H1 (cell line): ENCODE measurements at places on chromosomes 4 and X.

- DNase-seq = no peak
Measured at GRCh38 chrX:148422526-148422925, 77.9 kb upstream of the AFF2 start.

GRCh38 chrX:39261446-39262147 lies 460.3 kb downstream of the MID1IP1 start:
- no peak for DNase-seq

GRCh38 chrX:21683941-21684340 lies 25.8 kb upstream of the KLHL34 start:
- DNase-seq = no peak

DNA sequence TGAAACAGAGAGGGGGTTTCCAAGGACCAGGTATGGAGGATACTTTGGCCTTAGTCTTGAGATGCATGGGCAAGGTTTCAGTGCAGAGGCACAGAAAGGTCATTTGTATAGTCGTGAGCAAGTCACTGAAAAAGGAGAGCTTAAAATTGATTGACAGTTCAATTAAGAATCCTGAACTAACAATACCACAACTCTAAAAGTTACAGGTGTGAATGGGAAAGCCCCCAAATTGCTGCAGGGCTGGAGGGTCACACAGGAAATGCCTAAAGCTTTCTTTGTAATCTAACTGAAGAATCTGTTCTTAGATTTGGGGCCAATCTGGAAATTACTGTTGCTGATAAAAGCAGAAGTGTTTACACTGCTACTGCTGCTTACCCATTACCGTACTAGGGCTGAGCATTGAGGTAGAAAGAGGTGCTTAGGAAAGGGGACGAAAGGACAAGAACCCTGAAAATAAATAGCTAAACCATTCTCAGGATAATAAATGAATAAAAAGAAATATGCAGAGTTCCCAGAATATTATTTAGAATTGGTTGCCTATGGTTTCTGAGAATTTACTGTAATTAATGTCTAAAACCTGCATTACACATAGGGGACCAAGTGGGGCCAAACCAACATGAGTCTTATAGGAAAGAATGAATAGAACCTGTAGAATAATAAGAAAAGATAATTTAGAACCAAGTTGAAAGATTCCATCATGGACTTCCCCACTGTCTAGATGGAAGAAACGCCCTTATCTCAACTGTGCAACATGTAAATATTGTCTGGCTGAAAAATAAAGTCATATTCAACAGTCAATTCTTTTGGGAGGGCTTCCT lies 91.9 kb upstream of the PPP1R2C start:
- DNase-seq = no peak

GRCh38 chr4:84490663-84491062 lies 8.4 kb downstream of the NKX6-1 start:
- DNase-seq = no peak

GRCh38 chrX:37361596-37361995 lies 12.4 kb downstream of the PRRG1 start:
- no peak for DNase-seq

DNA sequence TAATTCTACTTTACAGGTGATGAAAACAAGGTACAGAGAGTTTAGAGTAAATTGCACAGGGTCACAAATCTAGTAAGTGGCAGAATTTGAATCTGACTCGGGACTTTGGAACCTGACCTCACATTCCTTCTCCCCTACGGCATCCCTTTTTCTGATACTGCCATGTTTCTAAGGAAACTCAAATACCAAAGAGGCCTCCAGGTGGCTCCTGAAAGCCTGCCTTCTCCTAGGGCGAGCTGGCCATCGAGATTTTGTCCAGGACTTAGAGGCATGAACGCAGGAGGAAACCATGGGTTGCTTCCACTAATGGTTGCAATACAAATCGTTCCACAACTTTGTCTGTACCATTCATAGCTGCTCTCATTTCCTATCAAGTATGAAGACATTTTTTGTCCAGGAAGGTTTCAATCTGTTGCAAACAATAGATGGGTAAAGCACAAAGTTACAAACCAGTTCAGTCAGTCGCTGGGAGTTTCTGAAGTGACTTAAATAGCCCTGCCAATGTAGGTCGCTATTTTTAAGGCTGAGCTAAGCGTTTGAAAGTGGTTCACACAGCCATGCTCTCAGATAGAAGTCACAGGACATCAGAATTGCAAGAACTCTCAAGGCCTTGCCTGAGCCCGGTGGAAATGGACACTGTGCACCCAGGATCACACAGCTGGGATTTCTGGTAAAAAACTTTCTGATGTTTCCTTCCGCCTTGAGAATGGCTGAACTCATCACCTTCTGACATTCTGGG lies 296.6 kb upstream of the PRPS2 start:
- DNase-seq = no peak

DNA sequence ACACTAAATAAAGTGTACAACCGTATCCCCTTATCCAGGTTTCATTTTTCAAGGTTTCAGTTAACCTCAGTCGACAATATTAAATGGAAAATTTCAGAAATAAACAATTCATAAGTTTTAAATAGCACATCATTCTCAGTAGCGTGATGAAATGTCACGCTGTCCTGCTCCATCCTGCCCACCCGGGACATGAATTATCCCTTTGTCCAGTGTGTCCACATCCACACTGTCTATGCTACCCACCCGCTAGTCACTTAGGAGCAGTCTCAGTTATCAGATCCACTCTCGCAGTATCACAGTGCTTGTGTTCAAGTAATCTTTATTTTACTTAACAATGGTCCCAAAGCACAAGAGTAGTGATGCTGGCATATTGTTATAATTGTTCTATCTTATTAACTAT lies 54.7 kb downstream of the FRYL start:
- DNase-seq = no peak

DNA sequence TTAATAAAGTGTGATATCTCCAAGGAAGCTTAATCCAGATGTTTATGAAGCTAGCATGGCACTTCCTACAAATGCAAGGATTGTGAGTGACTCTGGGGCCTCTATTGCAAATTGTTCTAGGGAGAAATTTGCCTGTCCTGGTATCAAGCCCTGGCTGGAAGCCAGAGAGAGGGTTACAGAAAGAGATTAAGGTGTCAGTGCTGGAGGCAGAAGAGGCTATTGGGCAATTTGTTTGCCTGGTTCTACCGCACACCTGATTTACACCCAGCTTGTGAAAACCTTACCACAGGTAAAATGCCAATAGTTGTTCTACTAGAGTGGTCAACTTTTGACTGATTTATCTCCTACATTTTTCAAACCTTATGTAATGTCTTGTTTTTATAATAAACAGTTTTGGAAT lies 186.7 kb upstream of the FAT1 start:
- no peak for DNase-seq

- no peak for DNase-seq
Measured at GRCh38 chr4:153409412-153409811, 56.7 kb upstream of the TMEM131L start.

- no peak for DNase-seq
Measured at GRCh38 chr4:186449954-186450353, 105.4 kb downstream of the MTNR1A start.

- DNase-seq = no peak
Measured at GRCh38 chr4:23412701-23413100, 477.1 kb downstream of the PPARGC1A start.

DNA sequence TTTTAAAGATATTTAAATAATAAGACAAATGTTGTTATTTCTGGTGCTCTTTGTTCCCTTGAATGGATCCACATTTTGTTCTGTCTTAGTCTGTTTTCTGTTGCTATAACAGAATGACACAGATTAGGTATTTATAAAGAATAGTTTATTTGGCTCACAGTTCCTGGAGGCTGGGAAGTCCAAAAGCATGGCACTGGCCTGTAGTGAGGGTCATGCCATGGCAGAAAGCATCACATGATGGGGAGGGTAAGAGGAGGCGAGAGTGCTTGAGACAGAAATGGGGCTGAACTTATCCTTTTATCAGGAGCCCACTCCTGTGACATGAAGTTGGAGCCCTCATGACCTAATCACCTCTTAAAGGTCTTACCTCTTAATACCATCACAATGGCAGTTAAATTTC lies 38.2 kb downstream of the KIAA0232 start:
- DNase-seq = no peak

- peak; percentile 31 for DNase-seq
Measured at GRCh38 chr4:89837385-89837992, 528 bp upstream of the SNCA start.

DNA sequence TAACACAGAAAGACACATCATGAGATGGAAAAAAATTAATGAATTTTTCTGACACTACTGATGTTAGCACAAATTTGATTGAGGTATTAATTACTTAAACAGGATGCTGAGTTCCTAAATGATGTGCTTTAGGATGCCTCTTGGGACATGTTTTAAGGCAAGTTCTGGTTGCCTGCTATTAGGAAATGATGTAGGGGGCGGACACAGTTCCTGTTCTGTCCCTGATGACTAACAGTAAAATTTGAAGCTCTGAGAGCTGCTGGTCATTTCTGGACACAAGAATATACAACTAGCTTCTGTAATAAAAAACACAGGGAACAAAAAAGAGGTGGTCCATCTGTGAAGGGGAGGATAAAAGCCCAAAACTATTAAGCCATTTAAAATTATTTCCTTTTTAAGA lies 163.2 kb upstream of the ETNPPL start:
- DNase-seq = no peak

- DNase-seq = no peak
Measured at GRCh38 chr4:53695540-53696463, 104.5 kb upstream of the LNX1 start.

DNA sequence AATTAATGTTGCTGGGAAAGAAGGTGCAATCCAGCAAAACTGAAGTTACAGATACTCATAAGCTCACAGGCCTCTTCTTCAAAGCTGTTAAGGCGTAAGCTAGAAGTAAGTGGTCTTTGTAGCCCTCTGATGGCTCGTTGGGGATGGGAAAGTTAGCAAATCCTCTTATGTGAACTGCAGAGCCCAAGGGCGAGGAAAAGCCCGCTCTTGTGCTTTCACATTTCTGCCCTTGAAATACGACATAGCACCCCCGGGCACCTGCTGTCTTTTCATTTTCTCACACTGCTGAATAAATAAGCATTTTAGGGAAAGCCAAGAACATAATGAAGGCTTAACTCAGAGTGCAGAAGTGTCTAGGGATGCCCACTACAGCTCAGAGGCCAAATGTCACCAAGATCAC lies 73.1 kb upstream of the SORBS2 start:
- DNase-seq = no peak

DNA sequence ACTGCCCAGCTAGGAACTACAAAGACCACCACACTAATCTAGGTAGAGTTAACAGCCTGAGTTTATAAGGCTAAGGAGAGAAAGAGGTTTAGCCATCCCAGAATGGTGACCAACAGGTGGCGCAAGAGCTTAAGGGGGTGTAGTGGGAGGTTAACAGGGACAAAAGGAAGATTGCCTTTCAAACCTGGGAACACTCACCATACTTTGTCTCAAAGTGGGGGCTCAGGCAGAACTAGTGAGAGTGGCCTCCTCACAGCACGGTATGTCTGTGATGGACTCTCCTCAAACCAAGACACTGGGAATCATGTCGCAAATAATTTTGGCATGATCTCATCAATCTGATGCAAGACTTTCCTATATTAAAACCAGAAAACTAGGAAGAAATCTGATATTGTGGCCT lies 23.4 kb downstream of the CCNI start:
- no peak for DNase-seq

DNA sequence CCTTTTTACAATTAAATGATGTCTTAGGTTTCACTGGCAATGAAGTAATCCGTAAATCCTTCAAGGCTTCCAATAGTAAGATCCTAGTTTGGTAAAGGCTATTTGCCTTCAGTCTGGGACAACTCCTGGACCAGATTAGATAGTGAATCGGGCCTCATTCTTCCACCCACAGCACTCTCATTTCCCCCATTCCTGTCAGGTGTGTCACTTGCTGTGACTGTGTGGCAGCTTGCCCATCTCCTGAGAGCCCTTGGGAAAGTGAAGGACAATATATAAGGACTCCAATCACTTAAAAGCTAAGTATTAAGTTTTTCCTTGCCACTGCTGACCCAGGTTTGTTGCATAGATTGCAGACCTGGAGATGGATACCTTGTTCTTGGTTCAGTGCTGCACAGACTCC lies 3.3 kb upstream of the GASK1B start:
- no peak for DNase-seq

DNA sequence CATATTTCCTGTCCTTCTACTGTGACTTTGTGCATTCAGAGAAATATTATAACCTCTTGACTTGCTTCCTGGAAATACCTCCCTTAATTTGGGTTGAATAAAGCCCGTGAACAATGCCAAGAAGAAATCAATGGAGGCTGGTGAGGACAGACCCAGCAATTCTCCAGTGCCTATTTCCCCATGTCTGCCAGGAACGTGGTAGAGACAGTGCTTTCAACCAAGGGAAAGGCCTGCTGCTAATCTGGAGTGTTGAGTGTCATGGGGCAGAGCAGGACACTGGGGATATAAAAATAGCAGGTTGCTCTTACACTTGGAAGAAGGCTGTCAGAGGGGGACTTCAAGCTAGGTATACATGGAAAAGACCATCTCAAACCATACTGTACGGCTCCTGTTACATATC lies 19.9 kb downstream of the TSC22D3 start:
- DNase-seq = no peak

DNA sequence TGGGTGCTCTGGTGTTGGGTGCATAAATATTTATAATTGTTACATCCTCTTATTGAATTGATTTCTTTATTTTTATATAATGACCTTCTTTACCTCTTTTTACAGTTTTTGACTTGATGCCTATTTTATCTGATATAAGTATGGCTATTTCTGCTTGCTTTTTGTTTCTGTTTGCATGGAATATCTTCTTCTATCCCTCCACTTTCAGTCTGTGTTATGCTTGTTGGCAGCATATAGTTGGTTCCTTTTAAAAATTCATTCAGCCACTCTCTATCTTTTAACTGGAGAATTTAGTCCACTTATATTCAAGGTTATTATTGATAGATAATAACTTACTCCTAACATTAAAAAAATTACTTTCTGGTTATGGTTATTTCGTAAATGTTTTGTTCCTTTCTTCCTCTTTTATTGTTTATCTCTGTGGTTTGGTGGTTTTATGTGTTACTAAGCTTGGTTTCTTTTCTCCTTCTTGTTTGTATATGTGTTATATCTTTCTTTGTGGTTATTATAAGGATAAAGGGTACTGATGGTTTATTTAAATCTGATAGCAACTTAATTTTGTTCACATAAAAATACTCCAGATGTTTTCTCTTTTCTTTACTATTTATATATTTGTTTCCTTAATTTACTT lies 69.5 kb downstream of the IL15 start:
- no peak for DNase-seq

DNA sequence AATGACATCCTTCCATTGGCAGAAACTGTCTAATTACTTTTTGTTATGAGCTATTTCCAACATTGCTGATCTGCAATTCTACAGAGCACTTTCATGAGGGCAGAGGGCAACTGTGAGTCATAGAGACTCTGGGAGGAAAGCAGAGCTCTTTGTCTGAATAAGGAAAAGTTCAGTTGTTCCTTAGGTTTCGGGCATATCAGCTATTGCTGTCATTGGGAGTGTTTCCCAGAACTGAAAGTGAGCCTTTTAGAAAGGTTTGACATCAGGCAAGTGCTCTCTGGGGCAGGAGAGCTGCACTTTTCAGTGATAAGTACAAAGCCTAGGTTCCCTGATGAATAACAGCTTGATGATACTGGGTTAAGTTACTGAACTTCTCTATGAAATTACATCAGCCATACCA lies 119.2 kb upstream of the EDNRA start:
- DNase-seq = no peak

DNA sequence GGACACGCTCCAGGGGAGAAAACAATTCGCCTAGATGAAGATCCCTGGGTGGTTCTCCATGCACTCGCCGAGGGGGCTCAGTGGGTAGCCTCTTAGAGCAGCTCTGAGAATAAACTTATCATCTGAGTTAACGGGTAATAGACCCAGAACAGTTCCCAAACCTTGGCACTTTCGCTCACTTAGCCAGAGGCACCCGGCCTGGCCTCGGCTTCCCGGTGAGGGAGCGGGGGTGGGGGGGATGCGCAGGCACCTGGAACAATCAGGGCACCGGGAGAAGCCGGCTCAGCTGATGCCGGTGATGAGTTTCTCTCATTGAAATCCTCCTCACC lies 405 bp upstream of the ZAR1 start:
- DNase-seq = no peak
